ENCODE measurements at places on chromosomes 2 and 18.
A peak's percentile ranks its signal among the peaks of the same experiment; 100 is the strongest.

DNA sequence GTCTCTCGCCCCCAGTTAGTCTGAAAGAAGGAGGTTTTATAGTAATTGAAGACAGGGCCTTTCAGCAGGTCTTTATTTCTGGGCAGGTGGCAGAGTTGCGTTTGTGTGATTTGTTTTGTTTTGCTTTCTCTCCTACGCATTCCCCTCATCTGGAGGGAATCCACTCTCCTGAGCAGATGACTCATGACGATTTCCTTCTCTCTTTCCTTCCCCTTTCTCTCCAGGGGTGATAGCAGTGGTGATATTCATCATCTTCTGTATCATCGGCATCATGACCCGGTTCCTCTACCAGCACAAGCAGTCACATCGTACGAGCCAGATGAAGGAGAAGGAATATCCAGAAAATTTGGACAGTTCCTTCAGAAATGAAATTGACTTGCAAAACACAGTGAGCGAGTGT, 888.8 kb downstream of the CNTNAP5 start:
- DNase-seq = no peak

GRCh38 chr2:217154923-217155322, 295.1 kb upstream of the TNP1 start:
- no peak for DNase-seq

GRCh38 chr2:45953376-45954027, 302.0 kb downstream of the PRKCE start:
- DNase-seq = no peak

- no peak for DNase-seq
Measured at GRCh38 chr2:48319863-48320262, 210.1 kb upstream of the STON1 start.

DNA sequence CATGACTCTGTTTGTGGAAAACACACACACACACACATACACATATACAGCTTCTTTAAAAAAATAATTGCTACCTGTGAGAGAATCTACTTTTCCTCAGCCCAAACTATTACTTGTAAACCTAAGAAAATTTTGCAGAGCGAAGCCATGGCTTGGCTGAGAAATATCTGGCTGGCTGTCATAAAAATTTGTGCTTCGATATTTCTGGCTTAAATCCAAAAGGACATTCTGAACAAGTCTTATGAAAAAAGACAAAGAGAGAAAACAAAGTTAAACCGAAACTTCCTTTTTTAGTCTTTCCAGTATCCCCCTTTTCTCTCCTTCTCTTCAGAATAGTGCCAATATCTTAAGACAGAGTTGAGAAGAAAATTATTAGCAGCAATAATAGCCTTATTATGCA, 2048.0 kb downstream of the SUCLG1 start:
- DNase-seq = no peak

GRCh38 chr18:55877321-55877720, 289.3 kb upstream of the TCF4 start:
- no peak for DNase-seq

GRCh38 chr18:46155641-46156051, 51.5 kb downstream of the HAUS1 start:
- DNase-seq = peak; percentile 75

GRCh38 chr2:50879457-50879856, 152.5 kb downstream of the NRXN1 start:
- no peak for DNase-seq

- DNase-seq = no peak
Measured at GRCh38 chr2:180947208-180947689, 33.2 kb upstream of the UBE2E3 start.

DNA sequence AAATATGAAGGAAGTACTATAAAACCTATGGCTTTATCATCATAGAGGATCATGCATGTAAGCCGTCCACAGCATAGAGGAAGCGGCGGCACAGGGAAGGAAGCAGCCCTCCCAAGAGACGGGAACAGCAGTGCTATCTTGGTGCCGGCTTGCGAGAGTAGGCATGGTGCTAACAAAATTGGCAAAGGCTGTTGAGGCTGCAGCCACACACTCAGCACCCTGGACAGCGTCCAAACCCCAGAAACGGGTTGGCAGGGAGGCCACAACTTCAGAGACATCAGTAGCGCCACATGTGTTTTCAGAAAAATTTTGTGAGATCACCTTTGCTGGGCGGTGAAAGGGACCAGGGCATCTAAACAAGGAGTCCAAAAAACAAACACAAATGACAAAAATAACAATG, 37.7 kb downstream of the NETO1 start:
- peak; percentile 23 for DNase-seq

- DNase-seq = no peak
Measured at GRCh38 chr2:10538224-10538894, 90.2 kb upstream of the ODC1 start.

DNA sequence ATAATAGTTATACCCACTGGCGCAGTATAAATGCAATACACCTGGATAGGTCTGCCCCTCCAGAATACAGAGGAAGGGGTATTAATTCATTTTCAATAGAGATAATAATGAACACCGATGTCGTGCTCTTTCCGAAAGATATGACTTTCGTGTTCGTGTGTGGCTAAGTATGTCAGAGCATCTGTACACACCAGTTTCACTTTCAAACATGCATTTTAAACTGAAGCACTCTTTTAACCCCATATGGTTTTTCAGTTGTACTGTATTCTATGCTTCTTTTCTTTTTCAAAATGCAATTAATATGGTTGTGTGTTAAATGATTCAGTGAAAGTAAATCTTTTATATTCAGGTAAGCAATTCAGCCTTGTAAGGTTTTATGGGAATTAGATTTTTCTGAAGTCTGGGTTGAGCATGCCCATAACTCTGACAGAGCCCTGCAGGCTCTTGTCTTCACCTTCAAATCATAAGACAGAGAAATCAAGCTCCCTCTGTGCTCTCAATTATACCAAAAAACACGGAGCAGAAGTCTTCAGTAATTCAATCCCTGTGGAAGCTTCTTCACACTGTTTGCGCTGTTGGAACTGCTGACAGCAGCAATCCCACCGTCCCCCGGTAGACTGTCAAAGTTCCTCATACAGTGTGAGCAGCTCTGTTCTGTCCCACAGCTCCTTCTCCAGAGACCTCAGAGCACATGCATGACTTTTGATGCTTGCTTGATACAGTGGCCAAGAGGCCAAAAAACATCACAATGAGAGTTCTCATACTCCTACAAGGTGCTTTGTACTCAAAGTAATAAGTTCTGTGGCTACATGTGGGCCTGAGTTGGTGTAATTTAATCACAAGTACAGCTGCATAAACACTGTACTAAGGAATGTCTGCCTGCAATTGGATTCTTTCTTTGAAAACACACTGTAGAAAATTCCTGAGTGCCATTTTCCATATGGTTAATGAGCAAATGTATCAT, 186.8 kb downstream of the ZNF521 start:
- no peak for DNase-seq

GRCh38 chr2:126719833-126720351, 63.9 kb downstream of the GYPC start:
- DNase-seq = no peak

DNA sequence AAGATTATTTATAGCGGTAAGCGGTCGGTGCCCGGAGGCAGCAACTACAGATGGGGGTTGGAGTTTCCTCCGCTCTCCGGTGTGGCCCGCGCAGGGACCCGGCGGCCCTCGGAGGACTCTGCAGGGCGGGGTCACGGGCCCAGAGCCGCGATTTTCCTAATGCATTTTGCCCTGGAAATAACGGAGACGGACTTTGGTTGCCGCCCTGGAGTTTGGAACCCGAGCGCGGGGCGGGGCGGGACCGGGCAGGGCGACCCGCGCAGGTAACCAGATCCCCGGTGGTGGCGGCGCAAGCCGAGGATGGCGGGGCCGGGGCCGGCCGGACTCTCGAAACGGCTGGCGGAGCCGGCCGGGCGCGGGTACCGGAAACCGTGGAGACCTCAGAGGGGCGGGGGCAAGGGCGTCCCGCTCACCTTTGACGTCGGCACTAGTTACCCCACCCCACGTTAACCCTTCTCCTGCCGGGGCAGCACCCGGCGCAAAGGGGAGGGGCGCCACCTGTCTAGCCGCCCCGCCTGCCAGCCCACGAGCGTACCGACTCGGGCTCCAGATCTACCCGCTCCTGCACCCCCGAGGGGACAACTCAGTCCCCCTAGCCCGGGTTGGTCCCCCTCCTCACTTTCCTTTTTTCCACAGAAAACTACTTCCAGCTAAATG, 2.9 kb downstream of the CYP26B1 start:
- peak; percentile 20 for DNase-seq

- DNase-seq = no peak
Measured at GRCh38 chr2:68612765-68613519, 30.4 kb upstream of the PROKR1 start.

- DNase-seq = no peak
Measured at GRCh38 chr2:37781028-37781427, 109.6 kb upstream of the CDC42EP3 start.

DNA sequence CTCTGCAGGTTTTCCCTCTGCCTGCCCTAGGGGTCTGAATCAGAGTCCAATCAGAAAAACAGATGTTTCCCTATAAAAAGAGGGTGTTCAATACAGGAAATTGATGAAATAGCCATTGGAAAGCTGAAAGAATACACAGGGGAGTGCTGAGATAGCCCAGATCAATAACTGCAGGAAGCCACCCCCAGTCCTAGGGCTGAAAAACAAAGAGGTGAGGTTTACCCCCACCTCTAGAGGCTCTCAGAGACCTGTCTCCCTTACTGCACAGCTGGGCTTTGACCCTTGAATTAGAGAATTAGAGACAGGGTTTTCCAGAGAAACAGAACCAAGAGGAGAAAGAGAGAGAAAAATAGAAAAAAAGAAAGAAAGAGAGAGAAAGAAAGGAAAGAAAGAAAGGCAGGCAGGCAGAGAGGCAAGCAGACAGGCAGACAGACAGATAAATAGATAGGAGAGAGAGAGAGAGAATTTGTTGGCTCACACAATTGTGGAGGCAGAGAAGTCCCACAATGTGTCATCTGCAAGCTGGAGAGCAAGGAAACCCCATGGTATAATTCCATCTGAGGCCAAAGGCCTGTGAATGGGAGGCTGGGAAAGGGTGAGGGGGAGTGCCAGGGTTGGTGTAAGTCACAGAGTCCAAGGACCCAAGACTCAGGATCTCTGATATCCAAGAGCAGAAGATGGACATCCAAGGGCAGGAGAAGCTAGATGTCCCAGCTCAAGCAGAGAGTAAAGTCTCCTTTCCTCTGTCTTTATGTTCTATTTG, 18.9 kb upstream of the ME2 start:
- DNase-seq = no peak

DNA sequence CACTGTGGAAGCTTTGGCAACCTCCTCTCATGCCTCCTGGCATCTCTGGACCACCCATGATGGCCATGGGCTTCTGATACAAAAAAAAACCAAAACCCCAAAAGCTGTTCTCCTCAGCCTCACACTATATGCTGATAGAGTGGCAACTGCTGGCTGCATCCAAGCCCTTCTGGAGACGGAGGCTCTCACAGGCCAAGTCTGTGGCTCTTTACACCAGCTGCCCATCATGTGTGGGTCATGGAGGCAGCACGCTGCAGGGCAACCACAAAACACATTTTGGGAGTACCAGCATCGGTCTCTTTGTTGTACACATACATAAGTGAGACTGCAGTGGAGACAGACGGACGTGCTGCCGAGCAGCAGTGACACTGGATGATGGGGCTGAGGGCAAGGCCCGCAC, 45.3 kb downstream of the SP110 start:
- DNase-seq = no peak

DNA sequence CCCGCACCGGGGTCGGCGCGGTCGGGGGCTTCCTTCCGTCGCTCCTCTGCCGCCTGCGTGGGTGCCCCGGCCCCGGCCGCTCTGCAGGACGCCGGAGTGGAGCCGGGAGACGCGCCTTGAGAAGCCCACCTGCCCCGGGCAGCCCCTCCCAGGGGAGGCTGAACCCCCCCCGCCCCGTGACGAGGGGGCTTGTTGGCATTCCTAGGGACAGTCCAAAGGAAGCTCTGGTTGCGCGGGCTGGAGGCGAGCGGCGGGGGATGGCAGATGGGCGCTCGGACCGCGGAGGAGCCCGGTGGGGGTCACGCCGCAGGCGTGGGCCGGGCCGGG, 133.5 kb upstream of the MGAT5 start:
- DNase-seq = no peak

GRCh38 chr2:105675841-105676240, 68.9 kb upstream of the NCK2 start:
- DNase-seq = no peak

- DNase-seq = no peak
Measured at GRCh38 chr2:191666732-191667131, 11.2 kb upstream of the NABP1 start.

- peak; percentile 51 for DNase-seq
Measured at GRCh38 chr2:237901932-237902850, 42.8 kb downstream of the RAMP1 start.

DNA sequence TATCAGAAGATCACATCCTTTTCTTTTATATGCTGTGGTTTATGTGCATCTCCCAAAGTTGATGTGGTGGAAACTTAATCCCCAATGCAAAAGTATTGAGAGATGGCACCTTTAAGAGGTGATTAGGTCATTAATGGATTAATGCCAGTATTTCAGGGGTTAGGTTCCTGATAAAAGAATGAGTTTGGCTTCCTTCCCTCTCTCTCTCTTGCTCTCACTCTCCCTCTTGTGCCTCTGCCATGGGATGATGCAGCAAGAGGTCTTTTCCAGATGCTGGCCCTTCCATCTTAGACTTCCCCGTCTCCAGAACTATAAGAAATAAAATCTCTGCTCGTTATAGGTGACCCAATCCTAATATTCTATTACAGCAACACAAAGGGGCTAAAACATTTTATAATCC, 85.0 kb downstream of the TTC27 start:
- no peak for DNase-seq

GRCh38 chr2:118705032-118705431, 142.4 kb downstream of the EN1 start:
- DNase-seq = no peak

- no peak for DNase-seq
Measured at GRCh38 chr2:203670939-203671338, 35.5 kb upstream of the CD28 start.

DNA sequence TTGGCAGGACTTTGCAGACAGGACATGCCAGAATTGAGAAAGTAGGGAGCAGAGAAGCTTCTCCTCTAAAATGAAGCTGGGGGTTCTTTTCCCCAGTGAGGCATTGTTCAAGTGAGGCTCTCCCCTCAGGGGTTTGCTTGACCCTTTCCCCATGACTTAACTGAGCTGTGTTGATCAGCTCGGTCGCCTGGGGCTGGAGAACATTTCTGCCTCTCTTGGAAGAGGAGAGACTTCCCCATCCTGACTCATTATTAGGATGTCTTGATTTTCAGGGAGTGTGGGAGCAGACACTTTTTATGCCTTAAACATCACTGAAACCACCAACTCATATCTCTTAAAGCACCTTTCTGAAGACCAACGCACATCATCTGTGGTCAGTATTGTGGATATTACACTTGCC, 27.9 kb upstream of the GLI2 start:
- no peak for DNase-seq

- no peak for DNase-seq
Measured at GRCh38 chr2:118112771-118113334, 24.6 kb downstream of the INSIG2 start.

DNA sequence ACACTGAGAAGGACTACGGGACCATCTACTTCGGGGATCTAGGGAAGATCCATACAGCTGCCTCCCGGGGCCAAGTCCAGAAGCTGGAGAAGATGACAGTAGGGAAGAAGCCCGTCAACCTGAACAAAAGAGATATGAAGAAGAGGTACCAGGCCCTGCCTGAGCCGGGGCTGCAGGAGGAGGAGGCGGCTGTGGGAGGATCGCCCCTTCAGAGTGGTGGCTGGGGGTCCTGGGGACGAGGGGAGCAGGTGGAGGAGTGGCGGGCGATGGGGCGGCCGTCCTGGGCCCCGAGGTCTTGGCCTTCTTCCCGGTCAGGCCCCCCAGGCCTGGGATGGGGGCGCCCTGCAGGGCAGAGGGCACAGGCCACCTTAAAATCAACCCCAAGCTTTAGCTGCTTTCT, 524 bp downstream of the ANKRD30B start:
- no peak for DNase-seq

GRCh38 chr2:232473467-232473890, 14.2 kb downstream of the ECEL1 start:
- peak; percentile 11 for DNase-seq

Measured in activated naive CD4-positive, alpha-beta T cell treated with anti-CD3 and anti-CD28 coated beads, Interleukin-2, amount 10 ng/mL, durations not matched to agents 7 days and 5 days (primary cell).